ENCODE measurements at places on chromosomes 7 and 10.
A peak's percentile ranks its signal among the peaks of the same experiment; 100 is the strongest.

DNA sequence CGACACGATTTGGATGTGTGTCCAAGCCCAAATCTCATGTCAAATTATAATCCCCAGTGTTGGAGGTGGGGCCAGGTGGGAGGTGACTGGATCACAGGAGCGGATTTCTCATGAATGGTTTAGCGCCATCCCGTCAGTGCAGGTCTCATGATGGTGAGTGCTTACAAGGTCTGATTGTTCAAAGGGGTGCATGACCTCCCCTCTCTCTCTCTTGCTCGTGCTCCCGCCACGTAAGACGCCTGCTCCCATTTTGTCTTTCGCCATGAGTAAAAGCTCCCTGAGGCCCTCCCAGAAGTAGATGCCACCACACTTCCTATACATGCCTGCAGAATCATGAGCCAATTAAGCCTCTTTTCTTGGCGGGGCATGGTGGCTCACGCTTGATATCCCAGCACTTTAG is 71.5 kb upstream of the NANOS1 start:
- DNase-seq, result no peak

DNA sequence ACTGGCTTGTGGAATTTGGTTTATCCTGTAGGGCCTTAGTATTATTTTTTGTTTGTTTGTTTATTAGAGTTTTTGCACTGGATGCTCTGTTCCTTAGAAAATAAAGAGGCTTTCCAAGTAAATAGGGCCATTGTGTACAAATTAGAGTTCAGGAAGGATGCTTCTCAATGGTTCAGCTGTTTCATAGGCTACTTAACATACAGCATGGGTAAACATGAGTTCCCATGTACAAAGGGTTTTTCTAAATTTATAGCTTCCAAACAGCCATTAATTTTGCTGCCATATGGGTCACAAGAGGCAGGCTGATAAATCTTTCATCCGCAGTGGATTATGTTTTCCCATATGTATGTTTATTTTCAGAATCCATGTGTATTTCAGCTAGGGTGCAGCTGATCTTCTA is 121.6 kb upstream of the WDR11 start:
- no peak for DNase-seq

DNA sequence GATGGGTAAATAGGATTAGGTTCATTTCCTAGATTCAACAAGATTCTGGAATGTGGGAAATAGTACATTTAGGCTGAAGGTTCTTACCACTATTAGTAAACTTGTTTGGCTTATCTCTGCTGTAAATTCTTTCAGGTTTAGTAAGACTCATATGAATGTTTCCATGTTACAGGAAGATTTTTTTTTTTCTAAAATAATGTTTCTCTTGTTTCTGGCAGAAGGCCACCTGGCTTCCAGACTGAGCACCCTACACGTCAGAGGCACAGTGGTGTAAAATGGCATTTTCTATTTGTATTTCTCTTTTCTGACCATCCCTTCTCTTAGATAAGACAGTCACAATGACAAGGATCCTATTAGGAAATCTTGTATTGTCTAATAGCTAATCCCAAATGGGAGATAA is 22.7 kb upstream of the AASS start:
- DNase-seq, result no peak

- DNase-seq, result no peak
These were observed at the start of gene CACNA2D1 for GRCh38 chr7:82443547-82444219. Gene CACNA2D1, minus strand, starts transcription at chr7:82443777.

DNA sequence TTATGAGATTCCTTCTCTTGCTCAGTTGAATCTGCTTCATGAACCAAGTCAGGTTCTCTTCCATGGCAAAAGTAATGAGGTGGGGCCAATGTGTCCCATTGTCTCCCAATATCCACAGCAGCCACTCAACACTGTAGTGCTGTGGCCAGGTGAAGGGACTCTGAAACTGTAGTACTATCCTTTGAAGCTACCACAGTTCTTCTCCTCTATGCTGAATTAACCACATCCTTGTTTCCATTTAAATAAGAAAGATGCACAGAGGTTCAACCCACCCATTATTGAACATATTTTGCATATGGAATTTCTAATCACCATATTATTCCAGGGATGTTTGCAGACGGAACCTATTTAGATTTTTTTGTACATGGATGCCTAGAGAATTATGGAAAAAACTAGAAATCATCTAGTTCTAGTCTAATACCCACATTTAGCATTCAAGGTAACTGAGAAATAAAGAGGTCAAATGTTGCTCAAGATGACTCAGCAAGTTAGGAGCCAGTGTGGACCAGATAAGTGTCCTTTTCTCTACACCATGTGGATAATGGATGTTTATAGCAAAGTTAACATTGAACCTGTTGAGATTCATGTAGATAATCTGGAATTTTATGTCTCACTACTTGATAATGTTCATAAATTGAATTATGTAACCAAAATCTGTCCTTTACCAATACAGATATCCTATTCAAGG is 64.5 kb downstream of the LRRTM3 start:
- DNase-seq, result no peak

DNA sequence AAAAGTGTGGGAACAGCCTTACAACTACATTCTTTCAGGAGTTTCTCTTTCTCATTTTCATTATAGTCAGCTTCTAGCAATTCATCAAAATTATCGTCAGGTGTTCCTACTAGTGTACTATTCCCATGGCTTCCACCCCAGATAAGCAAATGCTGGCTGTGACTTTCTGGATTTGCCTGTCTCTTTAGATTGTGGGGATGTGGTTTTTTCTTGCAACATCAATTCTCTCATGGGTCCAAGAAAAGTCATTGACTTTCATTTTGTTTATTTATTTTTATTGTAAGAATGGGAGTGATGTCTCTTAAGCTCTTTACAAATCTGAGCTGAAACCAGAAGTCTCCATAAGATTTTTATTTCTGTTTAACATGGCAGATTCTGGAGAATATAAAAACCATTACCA is 349.7 kb upstream of the SEMA3C start:
- no peak for DNase-seq

DNA sequence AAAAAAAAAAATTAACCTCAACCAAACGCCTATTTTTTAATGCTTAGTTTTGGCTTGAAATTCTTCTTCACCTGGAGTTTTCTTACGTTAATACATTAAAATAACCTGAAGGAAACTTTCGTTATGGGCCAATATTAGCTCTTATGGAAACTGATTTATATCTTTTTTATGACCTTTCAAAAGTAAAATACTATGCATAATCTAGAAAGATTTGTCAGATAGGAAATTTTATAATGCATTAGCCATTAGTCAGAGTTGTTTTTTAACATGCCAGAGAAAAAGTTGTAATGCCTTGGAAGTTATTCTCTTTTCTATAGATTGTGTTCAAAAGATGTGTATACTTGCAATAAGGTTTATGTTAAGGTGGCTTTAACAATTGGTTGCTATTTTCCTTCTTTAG is 34.3 kb upstream of the ARL4A start:
- DNase-seq, result no peak

GRCh38 chr7:16235147-16236114 is 185.9 kb downstream of the CRPPA start:
- no peak for DNase-seq

DNA sequence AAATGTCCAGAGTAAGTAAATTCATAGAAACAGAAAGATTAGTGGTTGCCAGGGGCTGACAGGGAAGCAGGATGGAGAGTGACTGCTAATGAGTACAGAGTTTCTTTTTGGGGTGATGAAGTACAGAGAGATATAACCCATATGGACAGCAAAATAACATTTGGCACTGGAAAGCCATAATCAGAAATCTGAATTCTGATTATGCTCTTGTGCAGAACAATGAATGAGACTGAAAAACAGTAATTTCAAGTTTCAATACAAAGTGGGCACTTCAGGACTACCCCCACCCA is 4.5 kb downstream of the RHEB start:
- DNase-seq, result no peak

DNA sequence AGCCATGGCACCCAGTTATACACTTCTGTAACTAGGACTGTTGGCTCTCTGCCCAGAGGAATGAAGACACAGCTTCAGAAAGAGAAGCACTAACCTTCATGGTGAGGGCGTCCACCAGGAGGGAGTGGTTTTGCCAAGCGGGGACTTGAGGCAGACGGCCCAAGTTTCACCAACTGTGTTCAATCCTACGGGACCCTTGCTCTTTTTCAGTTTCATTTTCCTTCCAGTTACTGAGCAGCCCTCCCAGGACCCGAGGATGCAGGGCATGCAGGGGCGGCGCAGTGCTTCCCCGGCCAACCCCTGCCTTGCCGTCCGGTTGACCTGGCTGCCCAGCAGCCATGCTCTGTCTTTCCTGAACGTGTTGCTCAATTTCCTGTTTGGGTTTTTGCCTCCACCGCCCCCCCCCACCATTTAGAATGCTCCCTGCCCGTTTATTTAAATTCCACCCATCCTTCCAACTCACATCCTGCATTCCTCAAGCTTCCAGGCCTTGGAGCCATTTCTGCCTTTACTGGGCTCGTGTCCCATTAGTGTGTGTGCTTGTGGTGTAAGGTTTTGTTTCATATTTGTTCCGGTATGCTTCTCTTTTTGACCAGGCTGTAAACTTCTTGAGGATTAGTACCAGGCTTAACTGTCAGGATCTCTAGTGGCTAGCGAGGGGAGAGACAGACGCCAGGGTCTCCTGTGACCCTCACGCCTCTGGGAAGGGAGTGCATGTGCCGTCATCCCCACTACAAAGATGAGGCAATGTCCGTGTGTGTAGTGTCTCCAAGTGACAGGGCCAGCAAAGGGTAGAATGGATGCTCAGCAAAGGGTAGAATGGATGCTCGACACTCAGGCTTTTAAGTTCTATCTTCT is 31.6 kb downstream of the IL15RA start:
- DNase-seq, result no peak

DNA sequence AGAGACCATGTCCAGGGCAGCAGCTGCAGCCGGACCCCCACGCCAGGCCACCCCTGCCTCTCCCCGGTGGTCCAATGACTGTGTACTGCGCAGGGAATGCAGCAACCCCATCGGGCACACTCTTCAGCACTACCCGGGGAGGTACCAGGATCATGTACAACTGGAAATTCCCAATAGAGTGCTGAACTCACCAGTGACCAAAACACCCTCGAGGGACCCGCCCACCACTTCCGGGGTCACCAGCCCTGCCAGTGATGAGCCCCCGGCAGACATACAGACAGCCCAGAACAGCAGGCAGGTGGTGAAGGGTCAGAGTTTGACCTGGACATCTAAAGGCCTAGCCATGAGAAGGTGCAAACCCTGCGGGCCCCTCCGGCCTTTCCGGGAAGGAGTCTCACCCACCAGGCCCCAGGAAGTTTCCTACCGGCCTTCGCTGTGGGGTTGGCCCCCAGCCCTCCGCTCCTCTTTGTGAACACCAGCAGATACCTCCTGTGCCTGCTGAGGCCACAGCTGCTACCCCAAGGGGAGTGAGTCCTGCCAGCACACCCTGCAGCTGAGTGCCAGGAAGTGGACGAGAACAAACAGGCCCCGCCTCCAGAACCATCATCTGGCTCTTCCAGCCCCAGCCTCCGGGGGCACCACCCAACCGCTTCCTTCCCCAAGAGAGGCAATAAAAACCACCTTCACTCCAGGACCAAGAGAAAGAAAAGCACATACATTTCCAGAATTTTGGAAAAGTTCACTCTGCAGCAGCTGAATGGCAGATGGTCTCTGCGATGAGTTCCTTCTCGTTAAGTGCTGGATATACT is 5.0 kb upstream of the ANKRD61 start:
- DNase-seq, result peak; percentile 83

- no peak for DNase-seq
These were observed 195.6 kb upstream of the RHOBTB1 start for GRCh38 chr10:61139592-61139953.

- DNase-seq, result no peak
These were observed 9.5 kb downstream of the NMT2 start for GRCh38 chr10:15158972-15159371.

- peak; percentile 75 for DNase-seq
These were observed 4.1 kb downstream of the KCNIP2 start for GRCh38 chr10:101839416-101840063.

- DNase-seq, result peak; percentile 92
These were observed 9.8 kb downstream of the SAP25 start for GRCh38 chr7:100563809-100564400.

GRCh38 chr10:103533827-103534226 is 40.3 kb downstream of the NEURL1 start:
- DNase-seq, result no peak

- no peak for DNase-seq
These were observed 14.2 kb upstream of the ADAM22 start for GRCh38 chr7:87919875-87920274.

- no peak for DNase-seq
These were observed 27.1 kb upstream of the TAS2R16 start for GRCh38 chr7:123022576-123022975.

- no peak for DNase-seq
These were observed 54.5 kb upstream of the OPALIN start for GRCh38 chr10:96413151-96413787.

DNA sequence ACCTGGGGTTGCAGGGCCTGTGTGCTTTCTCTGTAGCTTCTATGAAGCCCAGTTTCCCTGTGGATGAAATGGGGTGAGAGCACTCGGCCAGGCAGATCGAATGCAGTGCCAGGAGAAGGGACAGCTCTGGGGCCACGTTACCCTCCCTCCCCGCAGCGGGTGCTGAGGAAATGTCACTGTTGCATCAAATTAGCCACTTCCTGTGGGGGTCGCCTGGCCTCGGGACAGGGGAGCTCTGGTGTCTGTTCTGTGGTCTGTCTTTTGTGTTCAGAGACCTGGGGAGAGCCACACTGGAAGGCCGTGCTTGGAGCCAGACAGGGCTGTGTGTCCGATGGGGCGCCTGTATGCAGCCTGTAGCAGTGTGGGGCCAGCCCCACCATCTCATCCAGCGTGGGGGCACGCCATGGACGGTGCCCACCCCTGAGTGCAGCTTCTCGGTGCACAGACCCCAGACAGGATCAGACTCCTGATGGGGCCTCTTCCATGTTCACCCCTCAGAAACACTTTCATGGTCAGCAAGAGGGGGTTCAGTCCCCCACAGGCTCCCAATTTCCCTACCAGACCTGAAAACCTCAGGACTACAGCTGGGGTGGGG is 13.6 kb downstream of the TTYH3 start:
- peak; percentile 61 for DNase-seq

GRCh38 chr7:84985073-84985784 is 201.6 kb downstream of the SEMA3D start:
- no peak for DNase-seq

DNA sequence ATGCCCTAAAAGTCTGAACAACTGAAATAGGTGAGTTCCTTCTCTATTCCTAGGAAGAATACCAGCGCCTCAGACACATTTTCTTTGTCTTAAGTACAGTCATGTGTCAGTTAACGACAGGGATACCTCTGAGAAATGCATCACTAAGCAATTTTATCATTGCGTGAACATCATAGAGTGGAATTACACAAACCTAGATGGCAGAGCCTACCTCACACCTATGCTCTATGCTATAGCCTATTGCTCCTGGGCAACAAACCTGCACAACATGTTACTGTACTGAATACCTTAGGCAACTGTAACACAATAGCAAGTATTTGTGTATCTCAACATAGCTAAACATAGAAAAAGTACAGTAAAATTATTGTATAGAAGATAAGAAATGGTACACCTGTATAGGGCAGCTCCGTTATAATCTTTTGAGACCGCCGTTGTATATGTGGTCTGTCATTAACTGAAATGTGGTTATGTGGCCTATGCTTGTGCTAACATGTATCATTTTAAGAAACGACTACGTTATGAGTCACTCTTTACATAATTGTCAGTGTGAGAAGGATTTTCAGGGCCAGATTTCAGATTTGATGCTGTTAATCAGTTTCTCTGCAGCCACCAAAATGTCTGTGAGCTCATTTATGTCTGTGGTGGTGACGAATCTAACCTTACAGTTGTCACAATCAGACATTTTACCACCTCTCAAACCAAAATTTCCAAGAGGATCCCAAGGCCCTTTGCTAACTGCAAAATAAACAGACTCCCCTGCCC is 66.1 kb upstream of the STK17A start:
- DNase-seq, result no peak

Data from activated naive CD4-positive, alpha-beta T cell treated with anti-CD3 and anti-CD28 coated beads, Interleukin-2, amount 10 ng/mL, durations not matched to agents 7 days and 5 days (primary cell).